ENCODE measurements at places on chromosomes 6 and 20.

- peak; percentile 29 for DNase-seq
These were observed 4.1 kb downstream of the LINC00237 start for GRCh38 chr20:21101932-21102575.

- DNase-seq = peak; percentile 76
These were observed 531.3 kb upstream of the JAG1 start for GRCh38 chr20:11204926-11205768.

DNA sequence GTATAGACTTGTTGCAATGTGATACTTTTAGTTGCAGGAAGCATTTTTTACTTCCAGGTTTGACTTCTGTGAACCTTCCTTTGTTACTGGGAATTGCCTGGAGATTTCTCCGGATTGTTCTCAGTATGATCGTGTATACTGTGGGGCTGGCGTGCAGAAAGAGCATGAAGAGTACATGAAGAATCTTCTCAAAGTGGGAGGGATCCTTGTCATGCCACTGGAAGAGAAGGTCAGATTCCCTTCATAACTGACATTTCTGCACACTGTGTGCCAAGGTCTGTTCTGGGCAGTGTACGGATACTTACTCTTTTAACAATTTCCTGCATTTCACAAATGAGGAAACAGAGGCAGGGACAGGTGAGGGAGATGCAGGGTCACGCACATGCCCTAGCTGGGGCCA lies 9.7 kb downstream of the PCMTD2 start:
- no peak for DNase-seq

GRCh38 chr6:53986165-53986720 lies 125.0 kb upstream of the MLIP start:
- DNase-seq = peak; percentile 62

DNA sequence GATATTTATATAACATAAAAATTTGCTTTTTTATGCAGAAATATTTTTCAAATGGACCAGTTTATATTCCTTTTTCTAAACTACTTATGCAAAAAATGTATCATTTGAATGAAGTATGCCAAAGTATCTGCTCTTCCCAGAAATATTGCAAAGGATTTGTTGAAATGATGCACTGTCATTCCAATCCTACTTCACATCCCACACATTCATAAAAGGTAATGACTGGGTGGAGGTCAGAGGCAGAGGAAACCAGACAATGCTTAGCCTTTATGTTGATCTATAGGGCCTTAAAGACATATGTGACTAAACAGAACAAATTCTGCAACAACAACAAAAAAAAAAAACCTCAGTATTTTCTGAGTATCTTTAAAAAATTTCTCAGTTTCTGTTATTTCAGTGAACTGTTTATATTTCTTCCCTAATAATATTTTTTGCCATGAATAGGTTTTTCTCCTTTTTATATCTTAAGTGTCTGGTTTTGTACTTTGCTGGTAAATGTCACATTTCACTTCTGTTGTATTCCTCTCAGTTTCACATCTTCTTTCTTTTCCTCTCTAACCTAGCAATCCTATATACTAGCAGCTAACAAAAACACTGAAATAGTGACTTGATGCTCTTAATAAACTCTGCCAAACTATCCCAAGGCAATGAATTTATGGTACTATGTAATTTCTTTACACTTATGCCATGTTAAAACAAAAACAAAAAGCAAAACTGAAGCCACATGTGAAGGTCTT lies 374.1 kb downstream of the BCKDHB start:
- no peak for DNase-seq

DNA sequence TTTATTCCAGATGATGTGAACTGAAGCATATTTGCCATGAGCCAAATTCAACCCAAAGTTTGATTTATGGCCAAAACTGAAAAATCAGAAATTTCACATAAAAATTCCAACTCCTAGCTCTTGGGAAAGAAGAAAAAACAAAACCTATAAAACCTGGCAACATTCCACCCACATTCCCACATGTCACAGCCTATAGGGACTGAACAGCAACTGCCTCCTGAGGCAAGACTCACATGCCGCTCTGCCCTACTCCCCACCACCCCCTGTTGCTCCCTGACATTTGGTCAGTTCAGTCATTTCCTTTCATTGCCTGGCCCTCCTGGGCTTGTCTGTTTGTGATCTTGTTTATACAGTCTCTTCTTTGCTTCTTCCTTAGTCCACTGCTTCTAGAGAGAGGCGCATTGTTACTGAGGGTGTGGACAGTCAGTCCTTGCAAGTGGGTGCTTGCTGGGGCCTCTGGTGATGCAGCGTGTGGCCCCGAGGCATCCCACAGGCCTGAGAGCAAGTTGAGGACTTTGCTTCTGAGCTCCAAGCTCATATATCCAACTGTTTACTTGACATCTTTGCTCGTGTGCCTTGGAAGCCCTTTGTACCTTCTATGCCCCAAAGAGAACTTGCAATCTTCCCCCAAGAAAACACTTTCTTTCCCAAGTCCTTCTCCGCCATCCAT lies 31.4 kb downstream of the NFATC2 start:
- DNase-seq = peak; percentile 7

DNA sequence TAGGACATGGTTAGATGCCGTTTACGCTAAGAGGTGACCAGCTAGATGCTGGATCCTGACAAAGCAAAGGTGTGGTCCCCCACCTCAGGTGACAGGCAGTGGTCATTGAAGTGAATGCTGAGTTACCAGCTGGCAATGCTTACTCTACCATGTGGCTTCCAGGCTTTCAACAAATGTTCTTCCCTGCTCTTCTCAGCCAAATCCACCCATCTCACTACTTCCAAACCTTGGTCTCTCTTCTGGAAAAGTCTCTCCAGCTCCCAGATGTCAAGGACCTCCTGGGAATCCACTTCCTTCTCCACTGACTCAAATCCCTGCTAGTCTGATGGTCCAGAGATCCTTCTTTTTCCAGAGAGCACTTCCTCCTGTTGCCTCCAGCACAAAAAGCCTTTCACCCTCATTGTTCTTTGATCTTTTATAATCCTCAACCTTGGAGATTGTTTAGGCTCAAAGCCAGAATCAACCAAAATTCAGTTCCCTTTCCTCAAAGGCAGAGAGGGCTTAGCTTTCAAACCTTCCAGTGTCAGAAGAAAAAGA lies 228.0 kb downstream of the ZNF217 start:
- DNase-seq = no peak

- peak; percentile 30 for DNase-seq
These were observed 349.5 kb downstream of the BTBD9 start for GRCh38 chr6:38290133-38290799.

- no peak for DNase-seq
These were observed 121.0 kb downstream of the TRDN start for GRCh38 chr6:123515715-123516114.

- peak; percentile 32 for DNase-seq
These were observed 10.1 kb downstream of the IL17F start for GRCh38 chr6:52233975-52234823.

DNA sequence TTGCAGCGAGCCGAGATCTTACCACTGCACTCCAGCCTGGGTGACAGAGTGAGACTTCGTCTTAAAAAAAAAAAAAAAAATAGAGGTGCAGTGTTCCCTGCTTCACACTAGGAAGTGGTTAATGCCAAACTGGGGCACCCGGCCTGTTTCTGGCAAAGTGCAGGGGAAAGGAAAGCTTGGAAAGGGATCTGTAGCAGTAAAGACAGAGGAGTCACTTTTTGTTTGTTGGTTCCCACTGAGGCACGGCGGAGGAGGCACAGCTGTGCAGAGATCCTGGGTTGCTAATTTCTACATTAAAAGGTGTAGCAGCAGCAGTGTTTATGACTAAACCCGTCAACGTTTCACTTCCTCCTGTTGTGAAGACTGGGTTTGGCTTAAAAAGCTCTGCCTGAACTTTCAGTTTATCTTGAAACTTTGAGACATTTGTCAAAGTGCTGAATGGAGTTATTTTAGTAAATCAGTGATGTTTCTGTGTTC lies 125.6 kb downstream of the CARMIL1 start:
- DNase-seq = no peak

DNA sequence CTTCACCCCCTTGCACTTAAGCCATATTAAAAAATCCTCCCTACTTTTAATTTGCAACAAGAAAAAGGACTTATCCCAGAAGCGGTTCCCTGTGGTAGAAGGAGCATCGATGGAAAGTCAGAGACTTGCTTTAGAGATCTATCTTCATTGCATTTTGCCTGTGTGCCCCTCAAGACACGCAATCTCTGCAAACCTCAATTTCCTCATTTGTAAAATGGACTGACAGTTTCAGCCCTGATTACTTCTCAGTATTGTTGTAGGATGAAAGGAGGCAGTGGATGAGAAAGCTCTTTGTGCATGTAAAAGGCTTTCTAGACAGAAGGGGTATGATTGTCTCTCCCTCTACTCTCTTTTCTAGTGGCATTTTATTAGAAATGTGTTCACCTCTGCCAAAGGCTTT lies 410.2 kb downstream of the CDC5L start:
- DNase-seq = no peak

DNA sequence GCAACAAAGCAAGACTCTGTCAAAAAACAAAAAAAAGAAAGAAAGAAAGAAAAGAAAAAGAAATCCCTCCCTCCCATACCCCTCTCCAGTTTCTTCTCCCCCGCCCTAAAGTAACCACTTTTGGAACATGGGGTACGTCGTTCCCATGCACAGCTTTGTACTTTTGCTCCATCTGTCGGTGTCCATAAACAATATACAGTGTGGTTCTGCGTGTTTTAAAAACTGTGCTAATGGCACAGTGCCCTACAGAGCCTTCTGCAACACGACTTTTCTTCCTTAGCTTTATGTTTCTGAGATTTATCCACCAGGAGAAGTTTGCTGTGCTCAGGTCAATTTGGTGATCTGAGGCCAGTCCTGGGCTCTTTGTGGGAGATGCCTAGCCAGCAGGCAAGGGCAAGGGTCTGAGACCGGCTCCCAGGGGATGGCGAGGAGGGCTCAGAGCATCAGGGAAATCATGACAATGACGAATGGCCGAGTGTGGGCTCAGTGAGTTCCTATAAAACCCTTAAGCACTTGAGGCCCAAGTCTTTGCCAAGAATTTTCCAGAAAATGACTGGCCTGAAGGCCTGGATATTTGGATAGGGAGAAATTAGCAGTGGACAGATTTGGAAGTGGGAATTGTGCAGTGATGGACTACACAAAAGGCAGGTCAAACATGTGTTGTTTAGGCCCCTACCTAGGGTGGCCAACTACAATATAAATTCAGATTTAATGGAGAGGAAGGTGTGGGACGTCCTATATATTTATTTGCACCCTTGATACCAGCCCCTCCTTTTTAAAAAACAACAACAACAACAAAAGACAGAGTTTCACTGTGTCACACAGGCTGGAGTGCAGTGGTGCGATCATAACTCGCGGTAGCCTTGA lies 1.9 kb upstream of the BCAS4 start:
- DNase-seq = no peak

DNA sequence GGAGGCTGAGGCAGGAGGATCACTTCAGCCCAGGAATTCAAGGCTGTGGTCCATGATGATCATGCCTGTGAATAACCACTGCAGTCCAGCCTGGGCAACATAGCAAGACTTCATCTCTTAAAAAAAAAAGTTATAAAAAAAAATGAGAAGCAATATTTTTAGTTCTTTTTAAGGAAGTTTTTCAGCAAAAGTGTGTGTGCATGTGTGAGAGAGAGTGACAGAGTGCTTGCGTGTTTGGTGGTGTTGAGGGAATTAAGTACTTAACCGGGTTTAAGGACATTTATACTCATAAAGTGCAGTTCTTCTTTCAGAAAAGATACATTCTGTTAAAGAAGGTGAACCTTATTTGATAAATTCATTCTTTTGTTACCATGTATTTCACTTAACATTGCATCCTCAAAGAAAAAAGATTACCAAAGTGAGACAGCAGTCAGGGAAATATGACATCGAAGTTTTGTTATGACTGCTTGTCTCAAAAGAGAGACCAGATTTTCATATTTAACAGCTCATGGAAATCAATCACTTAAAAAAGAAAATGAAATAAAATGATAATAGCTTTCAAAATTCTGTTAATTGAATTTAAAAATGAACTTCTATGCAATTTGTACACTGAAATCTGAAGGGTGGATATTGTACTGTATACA lies 254.7 kb downstream of the ARHGAP18 start:
- DNase-seq = no peak

DNA sequence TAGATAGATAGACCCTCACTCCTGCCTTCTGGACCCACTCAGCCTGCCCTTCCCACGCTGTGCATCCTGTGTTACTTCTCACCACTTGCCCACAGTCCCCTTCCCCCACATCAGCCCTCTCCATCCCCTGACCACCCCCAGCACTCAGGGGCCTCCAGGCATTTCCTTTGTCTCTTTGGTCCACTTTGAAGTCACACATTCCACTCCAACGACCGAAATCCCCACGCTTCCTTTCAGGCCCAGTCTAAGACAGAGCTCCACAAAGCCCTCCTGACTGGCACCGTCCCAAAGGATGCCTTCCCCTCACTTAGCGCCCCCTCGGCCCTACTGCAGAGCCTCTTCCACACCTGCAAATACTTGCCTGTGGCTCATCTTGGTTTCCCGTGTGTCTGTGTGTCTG lies 83.8 kb downstream of the FOXF2 start:
- no peak for DNase-seq

DNA sequence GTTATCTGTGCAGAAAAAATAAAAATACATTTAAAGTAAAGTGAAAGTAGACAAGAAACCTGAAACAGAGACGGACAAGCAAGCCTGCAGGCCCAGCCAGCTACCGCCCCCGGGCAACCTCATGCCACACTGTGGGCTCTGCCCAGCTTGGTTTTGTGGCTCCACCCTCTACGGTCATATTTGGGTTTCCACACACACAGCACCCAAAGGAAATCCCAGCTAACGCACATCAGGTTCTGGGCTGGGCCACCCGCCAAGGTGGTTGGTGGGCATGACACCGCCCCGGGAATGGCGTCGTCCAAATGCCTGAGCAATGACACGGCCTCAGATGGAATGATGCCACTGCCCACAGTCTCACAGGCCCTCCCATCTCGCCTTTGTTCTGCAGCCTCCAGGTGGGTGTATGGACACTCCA lies 22.9 kb downstream of the FAM110A start:
- no peak for DNase-seq

DNA sequence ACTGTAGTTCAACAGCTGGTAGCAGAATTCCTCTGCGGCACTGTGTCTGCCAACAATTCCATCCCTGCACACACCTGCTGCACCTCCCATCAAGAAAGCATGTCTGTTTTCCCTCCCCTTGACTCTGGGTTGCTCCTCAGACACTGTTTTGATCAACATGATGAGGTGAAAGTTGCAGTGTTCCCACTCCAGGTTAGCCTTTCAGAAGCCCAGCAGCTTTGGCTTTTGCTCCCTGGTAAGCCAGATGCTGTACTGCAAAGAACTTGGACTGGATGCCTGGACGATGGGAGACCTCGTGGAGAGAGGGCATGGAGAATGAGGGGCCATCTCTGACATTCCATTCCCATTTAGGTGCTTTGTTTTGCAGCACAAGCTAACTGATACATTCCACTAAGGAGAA lies 79.1 kb upstream of the MAFB start:
- DNase-seq = no peak

Measured in lung (tissue), 17 donors.